ENCODE measurements at places on chromosomes 4 and X.

DNA sequence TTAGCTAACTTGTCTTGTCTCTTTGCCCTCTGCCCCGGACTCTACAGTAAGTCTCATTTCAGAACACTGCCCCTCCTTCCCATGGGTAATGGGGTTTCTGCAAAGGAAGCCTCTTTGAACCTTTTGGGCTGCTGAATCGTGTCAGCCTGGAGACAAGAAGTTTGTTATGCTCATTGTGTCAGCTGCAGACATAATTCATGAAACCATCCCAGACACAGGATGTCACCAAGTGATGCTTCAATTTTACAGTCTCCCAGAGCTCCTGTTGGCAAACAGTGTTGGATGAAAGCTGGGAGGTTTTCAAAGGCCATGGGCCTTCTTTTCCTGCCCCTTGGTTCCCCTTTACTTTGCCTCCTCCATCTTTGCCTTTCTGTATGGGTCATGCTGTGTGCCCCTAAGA is 223.1 kb upstream of the TAPT1 start:
- no peak for DNase-seq

- DNase-seq = no peak
These were observed 17.4 kb downstream of the COL4A5 start for GRCh38 chrX:108456971-108457477.

DNA sequence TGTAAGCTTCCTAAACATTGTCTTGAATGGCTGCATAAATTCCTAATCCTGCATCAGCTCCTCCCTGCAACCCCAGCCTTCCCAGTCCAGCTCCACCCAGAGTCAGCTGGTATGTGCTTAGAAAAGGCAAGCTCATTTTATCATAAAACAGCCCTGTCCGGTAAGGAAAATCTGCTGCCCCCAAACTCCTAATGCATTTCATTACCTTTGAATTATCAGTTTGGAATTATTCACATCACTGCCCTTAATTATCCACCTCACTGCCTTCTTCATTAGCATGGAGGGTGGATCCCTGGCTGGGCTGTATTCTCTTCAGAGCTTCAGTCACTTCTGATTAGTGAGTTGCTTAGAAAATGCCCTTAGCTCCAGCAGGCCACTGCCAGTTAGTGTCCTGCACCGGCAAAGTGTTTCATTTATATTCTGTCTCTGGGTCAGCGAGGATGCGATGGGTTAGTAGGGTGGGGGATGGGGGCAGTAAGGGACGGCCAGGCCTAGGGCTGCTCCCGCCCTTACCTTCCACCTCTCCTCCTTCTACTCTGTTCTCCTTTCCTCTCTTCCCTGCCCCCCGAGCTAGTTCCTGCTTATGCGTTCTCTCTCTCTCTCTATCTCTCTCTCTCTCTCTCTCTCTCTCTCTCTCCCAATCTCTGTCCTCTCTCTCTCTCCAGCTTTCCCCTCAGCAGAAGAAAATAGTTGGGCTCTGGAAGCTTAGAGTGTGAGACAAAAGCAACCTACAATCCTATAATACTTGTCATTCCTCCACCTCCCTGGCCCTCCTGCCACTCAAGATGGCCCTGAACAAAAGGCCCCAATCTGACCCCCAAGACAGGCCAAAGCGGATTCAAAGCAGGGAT is 174.8 kb upstream of the KLF3 start:
- DNase-seq = no peak

DNA sequence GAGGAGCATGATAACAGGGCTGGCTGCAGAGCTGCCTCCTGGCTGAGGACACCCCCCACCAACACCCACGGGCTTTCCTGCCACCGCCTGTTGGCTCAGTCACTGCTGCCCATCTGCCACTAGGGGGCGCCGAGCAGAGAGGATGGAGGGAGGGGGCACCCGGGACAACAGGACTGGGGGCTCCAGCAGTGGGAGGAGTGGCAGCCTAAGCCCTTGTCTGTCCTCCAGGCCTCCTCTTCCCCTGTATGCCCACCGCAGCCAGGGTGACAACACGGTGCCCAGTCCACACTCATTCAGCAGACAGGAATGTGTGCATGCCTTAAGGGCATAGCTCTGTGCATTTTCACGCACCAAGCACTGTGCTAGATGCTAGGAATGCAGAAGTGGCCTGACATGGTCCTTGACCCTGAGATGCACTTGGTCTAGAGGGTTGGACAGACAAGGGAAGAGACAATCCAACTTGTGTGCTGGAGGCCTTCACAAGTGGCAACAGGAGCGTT is 149.9 kb downstream of the AMMECR1 start:
- no peak for DNase-seq

GRCh38 chr4:7460566-7460965 is 25.8 kb upstream of the PSAPL1 start:
- DNase-seq = no peak

DNA sequence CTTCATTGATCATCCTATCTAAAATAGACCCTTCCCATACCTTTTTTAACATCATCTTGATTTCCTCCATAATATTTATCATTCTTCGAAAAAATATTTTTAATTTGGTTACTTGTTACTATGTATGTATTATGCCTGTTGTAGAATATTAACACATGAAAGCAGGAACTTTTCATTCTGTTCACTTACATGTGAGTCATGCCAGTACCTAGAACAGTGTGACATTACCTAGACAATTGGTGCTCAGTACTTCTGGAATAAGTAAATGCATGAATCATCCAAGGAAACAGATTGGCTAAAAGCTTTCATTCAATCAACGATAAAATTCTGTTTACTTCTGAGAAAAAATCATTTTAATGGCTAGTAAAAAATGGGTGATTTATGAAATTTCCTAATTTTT is 76.4 kb downstream of the CXXC4 start:
- DNase-seq = no peak

GRCh38 chr4:138710297-138710696 is 305.3 kb upstream of the NOCT start:
- no peak for DNase-seq

DNA sequence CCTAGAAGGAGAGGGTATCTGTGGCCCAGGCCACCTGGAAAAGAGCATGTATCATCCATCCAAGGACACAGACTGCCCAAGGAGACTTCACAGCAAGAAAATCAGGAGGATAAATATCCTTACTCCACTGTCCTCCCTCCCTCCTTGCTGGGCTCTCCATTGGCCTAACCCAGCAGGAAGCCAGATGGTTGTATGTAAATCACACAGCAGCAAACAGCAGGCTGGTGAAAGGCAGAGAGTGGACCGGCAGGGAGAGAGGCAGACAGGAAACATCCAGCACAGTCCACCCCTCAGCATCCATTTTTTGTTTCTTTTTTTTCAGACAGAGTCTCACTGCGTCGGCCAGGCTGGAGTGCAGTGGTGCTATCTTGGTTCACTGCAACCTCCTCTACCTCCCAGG is 17.5 kb downstream of the TXK start:
- no peak for DNase-seq

DNA sequence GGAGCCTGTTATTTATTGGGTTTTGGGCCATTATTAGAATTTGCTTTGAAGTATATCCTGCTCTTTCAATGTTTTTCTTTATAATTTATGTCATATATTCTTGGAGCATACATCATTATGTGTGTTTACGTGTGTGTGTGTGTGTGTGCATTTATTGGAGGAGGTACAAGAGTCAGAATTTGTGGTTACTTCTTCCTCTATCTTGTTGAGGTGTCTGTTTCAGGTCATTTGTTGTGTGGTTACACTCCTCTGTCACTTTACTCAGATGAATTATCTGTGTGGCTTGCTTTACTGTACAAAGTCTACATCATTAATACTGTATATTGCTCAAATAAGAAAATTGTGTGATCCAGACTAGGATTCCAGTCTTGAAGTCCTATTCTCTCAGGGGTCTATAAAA is 1957.4 kb upstream of the TENM3 start:
- DNase-seq = no peak

- DNase-seq = no peak
These were observed 189.9 kb downstream of the AASDH start for GRCh38 chr4:56197387-56197786.

- no peak for DNase-seq
These were observed 96.4 kb downstream of the EMCN start for GRCh38 chr4:100421361-100421978.

GRCh38 chr4:112954286-112954685 is 95.2 kb upstream of the ANK2 start:
- no peak for DNase-seq

GRCh38 chrX:83521905-83522304 is 13.8 kb downstream of the POU3F4 start:
- DNase-seq = no peak

DNA sequence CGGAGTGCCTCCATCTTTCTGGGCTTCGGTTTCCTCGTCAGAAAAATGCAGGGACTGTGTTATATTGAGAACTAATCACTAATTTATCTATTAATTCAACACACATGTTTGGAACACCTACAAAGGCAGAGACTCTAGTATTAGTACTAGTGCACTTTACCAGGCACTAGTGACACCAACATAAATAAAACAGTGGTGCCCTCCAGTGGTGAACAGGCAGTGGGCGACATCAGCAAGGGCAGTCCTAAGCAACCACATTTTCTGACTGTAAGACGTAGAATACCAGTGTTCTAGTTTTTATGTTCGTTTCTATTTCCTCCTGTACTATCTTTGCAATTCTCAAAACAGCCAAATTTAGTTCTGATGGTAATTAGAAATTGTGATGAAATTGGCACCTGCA is 69.1 kb upstream of the UCP1 start:
- no peak for DNase-seq

DNA sequence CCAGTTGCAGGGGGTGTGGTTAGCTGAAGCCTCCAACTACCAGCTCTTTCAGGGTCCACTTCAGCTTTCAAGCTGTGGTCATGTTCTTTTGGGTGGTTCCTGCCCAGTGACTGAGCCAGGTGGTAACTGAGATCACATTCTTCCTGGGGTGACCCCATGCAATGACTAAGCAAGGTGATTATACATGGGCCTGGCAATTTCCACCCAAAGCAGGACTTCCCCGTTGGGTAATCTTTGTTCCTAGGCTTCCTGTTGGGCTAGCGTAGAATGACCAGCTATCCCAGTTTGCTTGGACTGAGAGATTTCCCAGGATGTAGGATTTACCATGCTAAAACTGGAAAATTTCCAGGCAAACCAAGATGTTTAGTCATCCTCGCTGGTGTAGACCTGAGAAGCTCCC is 18.4 kb upstream of the MAGEB17 start:
- no peak for DNase-seq

DNA sequence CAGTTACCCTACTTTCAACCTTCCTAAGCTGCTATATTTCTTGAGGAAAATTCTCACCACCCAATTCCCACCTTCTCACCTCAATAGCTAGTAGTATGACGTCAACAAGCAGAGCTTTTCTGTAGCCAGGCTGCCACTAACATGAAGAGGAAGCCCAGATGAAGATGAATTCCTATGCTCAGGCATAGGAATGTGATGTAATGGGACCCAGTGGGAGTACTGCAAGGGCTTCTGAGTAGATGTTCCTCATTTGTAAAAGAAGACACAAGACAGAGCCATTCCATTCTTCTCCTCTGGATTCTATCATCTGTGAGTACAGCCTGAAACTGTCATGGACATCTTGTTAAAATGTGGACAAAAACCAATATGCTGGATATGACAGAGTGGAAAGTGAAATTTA is 81.6 kb upstream of the KLF3 start:
- DNase-seq = no peak

- no peak for DNase-seq
These were observed 23.4 kb downstream of the ELF2 start for GRCh38 chr4:139153411-139154133.

DNA sequence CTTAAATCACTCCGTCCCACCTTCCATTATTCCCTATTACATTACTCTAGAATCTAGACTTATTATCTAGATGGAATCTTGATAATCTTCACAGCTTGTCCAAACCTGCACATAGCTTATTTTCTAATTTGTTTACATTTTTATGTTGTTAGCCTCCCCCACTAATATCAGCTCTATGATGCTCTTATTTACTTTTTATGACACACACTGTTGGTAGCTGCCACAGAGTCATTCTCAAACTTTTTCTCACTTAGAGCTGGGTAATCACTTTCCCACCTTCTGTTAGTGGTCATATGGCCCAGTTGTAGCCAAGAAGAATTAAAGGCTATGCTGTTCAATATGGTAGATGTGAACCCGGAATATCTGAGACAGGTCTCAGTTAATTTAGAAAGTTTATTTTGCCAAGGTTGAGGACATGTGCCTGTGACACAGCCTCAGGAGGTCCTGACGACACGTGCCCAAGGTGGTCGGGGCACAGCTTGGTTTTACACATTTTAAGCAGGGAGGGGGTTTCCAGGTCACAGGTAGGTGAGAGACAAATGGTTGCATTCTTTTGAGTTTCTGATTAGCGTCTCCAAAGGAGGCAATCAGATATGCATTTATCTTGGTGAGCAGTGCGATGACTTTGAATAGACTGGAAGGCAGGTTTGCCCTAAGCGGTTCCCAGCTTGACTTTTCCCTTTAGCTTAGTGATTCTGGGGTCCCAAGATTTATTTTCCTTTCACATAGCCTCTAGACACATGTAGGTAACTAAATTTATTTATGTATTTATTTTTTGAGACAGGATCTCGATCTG is 7.0 kb upstream of the ADGRA3 start:
- no peak for DNase-seq

GRCh38 chrX:70026112-70026850 is 23.5 kb downstream of the AWAT2 start:
- DNase-seq = no peak

- DNase-seq = no peak
These were observed 157.1 kb upstream of the LNX1 start for GRCh38 chr4:53748328-53748772.

DNA sequence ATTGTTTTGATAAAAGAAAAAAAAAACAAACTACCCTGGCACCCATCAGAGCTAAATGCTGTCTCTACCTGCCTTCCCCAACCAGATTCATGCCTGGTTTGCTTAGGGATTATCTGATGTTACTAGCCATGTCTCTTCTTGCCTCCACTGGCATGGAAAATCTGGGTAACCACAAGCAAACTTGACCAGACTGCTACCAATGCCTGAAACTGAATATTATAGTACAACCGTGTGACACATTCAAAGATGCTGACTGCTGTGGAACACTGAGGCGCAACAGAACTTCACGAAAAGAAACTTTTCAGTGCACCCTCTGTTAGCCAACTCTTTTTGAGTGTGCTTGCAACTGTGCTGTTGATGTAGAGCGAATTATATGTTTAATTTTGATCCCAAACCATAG is 228.1 kb downstream of the CBR4 start:
- no peak for DNase-seq

DNA sequence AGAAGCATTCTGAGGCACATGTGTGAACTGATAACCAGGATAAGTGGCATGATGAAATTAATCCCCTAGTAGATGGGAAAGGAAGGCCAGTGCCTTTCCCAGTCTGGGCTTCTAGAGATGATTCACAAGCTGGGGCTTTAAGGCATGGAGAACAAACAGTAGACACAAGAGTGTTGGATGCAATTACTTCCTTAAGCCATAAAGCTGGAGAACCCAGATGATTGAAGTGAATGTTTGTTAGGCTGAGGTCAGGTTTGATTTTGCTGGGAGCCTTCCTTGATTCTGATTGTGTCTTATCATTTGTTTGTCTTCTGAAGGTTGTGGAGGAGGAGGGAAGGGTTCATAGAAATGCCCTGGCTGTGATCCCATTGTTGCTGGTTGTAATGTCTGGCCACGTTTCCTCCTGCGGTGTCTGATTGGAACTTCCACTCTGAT is 125.2 kb downstream of the NHS start:
- DNase-seq = no peak
